ENCODE measurements at places on chromosomes 7 and 10.
A peak's percentile ranks its signal among the peaks of the same experiment; 100 is the strongest.

DNA sequence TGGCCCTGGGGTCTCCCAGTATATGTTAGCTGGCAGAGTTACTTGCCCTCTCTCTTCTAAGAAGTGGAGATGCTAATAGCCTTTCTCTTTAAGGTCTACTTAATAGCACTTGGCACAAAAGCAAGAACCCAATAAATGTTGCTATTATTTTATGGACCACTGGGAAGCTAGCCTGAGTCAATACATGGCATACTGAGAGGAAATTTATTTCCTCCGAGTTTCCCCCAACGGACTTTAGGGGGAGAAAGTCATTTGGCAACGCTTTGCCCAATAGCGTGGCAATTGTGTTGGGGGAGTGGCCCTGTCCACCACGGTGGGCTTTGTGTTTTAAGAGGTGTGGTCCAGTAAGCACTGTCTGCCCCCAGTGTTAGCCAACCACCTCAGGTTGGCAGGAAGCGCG lies 87.4 kb upstream of the SMNDC1 start:
- peaks cover 45% of the 10 kb centered on the region for H3K4me1 ChIP-seq
- H3K27ac ChIP-seq = no peak overlapping the region
- no peak for DNase-seq
- H3K4me3 ChIP-seq = no peak overlapping the region
- peaks cover 21% of the 10 kb centered on the region for H3K36me3 ChIP-seq

GRCh38 chr10:91643700-91644099 lies 10.8 kb upstream of the PPP1R3C start:
- no peak overlapping the region for H3K4me3 ChIP-seq
- no peaks in the 10 kb centered on the region for H3K36me3 ChIP-seq

- no peak overlapping the region for H3K27ac ChIP-seq
- peaks cover 10% of the 10 kb centered on the region for H3K4me1 ChIP-seq
- DNase-seq = no peak
- H3K27me3 ChIP-seq = no peaks in the 10 kb centered on the region
- peaks cover 7% of the 10 kb centered on the region for H3K36me3 ChIP-seq
These were observed 48.4 kb downstream of the SEPTIN7 start for GRCh38 chr7:35849158-35849831.

GRCh38 chr10:483261-483660 lies 206.2 kb downstream of the DIP2C start:
- no peak for DNase-seq
- peaks cover under 1% of the 10 kb centered on the region for H3K27me3 ChIP-seq
- H3K4me3 ChIP-seq = no peak overlapping the region
- H3K36me3 ChIP-seq = no peaks in the 10 kb centered on the region

GRCh38 chr10:132943791-132944404 lies 1.5 kb upstream of the CFAP46 start:
- DNase-seq = no peak
- no peak overlapping the region for H3K27ac ChIP-seq
- H3K4me3 ChIP-seq = no peak overlapping the region

- no peak overlapping the region for H3K27ac ChIP-seq
- H3K36me3 ChIP-seq = peaks cover 5% of the 10 kb centered on the region
- H3K27me3 ChIP-seq = no peaks in the 10 kb centered on the region
- peaks cover 30% of the 10 kb centered on the region for H3K4me1 ChIP-seq
- H3K4me3 ChIP-seq = no peak overlapping the region
These were observed 342.2 kb downstream of the GATA3 start for GRCh38 chr10:8396675-8397074.

GRCh38 chr10:119754085-119754484 lies 28.2 kb downstream of the INPP5F start:
- DNase-seq = peak; percentile 7
- H3K4me3 ChIP-seq = no peak overlapping the region
- H3K4me1 ChIP-seq = peaks cover 12% of the 10 kb centered on the region
- H3K27me3 ChIP-seq = no peaks in the 10 kb centered on the region

DNA sequence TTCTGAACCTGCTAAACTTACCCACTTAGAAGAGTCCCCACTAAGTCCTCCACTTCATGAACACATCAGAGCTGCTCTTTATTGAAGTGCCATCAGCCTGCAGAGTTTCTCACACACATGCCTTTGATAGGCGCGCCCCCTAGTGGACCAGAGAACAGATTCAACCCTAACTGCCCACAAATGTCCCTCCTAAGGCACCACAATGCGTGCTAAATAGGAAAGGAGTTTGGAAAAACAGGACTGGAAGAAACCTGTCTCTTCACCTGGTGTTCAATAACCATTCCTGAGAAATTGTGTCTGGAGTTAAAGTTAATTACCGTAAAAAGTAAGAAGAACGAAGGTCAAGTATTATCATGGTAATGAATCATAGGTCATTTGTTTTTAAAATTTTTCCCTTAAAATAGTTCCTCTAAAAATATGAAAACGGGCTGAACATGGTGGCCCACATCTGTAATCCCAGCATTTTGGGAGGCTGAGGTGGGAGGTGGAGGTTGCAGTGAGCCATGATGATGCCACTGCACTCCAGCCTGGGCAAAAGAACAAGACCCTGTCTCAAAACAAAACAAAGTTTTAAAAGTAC lies 249.7 kb downstream of the ELMO1 start:
- H3K4me1 ChIP-seq = peaks cover 5% of the 10 kb centered on the region
- H3K27me3 ChIP-seq = peaks cover 20% of the 10 kb centered on the region

- DNase-seq = no peak
- H3K36me3 ChIP-seq = no peaks in the 10 kb centered on the region
- no peak overlapping the region for H3K4me3 ChIP-seq
These were observed 222.3 kb downstream of the BBS9 start for GRCh38 chr7:33351709-33352108.

- H3K36me3 ChIP-seq = peaks cover 13% of the 10 kb centered on the region
- no peak overlapping the region for H3K4me3 ChIP-seq
- H3K27me3 ChIP-seq = no peaks in the 10 kb centered on the region
- peak; percentile 38 for DNase-seq
These were observed 303.7 kb downstream of the WDR11 start for GRCh38 chr10:121154846-121155245.

GRCh38 chr10:26543567-26544306 lies 105.6 kb downstream of the APBB1IP start:
- no peak overlapping the region for H3K27ac ChIP-seq
- H3K27me3 ChIP-seq = no peaks in the 10 kb centered on the region
- DNase-seq = no peak
- H3K4me3 ChIP-seq = no peak overlapping the region

GRCh38 chr10:128539510-128540127 lies 413.4 kb upstream of the MKI67 start:
- H3K4me1 ChIP-seq = no peaks in the 10 kb centered on the region
- H3K36me3 ChIP-seq = no peaks in the 10 kb centered on the region
- no peak overlapping the region for H3K27ac ChIP-seq

DNA sequence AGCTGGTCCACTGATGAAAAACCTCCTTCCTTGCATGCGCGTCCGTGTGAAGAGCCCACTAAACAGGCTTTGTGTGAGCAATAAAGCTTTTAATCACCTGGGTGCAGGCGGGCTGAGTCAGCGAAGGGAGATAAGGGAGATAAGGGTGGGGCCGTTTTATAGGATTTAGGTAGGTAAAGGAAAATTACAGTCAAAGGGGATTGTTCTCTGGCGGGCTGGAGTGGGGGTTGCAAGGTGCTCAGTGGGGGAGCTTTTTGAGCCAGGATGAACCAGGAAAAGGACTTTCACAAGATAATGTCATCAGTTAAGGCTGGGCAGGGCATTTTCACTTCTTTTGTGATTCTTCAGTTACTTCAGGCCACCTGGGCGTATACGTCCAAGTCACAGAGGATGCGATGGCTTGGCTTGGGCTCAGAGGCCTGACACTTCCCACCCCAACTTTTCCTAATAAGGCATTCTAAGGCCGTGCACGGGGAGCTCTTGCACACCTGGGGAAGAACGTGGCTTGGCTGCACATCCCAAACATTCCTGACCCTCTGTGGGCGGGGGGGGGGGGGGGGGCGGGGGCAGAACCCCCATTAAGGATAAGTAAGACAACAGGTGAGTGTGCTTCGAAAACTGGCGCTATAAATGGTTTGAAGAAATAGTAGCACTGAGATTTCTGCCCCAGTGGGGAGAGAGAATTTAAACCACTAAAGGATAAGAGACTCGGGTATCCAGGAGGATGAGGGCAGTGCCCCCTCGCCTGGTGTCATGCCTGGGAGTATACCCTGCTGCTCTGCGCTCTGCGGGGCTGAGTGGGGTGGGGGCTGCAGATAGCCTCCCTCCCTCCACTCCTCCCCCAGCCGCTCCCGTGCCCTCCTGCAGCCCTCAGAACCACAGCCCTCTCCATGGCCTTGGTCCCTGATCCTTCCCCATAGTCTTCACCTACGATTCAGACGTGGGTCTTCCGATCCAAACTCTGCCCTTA lies 217.6 kb downstream of the MLLT10 start:
- H3K27me3 ChIP-seq = no peaks in the 10 kb centered on the region
- H3K4me3 ChIP-seq = no peak overlapping the region
- H3K27ac ChIP-seq = no peak overlapping the region
- no peak for DNase-seq

DNA sequence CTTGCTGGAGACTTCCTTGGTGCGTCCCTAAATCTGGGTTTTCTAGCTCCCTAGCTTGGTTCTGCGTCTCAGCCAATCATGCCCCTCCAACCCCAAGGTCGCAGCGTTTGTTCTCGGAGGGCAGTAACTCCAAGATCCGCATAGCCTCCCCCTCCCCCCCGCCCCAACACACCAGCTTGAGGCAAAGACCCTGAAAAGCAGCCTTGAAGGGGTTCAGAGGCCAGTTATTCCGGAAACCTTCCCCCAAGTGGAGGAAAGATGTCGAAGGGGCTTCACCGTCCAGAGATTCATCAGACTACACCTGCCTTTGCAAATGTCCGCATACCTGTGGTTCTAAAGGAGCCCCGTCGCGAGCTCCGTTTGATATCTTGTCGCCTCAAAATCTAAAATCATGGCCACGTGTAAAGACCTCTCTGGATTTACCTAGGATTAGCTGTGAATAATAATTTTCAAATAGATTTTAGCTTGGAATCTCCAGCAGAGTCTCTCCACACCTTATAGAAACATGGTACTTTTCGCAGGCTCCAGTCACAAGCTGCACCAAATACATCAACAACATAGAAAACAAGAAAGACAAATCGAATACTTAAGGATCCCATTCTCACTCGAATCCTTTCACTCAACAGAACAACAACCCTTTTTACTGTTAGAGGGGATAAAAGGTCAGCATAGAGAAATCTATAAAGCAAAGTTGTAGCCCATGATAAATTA lies 7.9 kb downstream of the DLX6 start:
- peaks cover 10% of the 10 kb centered on the region for H3K4me1 ChIP-seq
- no peak for DNase-seq
- H3K27me3 ChIP-seq = peaks cover 88% of the 10 kb centered on the region

DNA sequence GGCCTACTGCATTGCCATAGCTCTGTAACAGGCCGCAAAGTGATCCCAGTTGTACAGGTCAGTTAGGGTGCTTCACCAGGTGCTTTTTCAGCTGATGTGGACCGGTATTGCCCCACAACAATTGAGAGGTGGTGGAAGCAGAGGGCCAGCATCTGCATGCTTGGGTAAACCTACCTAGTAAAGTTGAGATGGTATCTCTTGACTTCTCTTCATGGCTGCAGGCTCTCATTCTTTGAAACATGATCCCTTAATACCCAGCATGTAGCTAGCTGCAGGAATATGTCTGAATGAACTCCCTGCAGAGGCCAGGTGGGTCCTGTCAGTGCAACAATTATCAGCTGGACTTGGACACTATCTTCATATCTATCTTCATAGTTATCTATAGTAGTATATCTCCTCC lies 60.7 kb upstream of the CCDC6 start:
- DNase-seq = no peak
- peak overlapping the region; percentile 80 for H3K27ac ChIP-seq
- H3K4me1 ChIP-seq = peaks cover 58% of the 10 kb centered on the region
- peaks cover 15% of the 10 kb centered on the region for H3K36me3 ChIP-seq

GRCh38 chr7:133703547-133703946 lies 423.6 kb upstream of the LRGUK start:
- H3K4me1 ChIP-seq = no peaks in the 10 kb centered on the region
- DNase-seq = no peak
- no peak overlapping the region for H3K4me3 ChIP-seq
- H3K27me3 ChIP-seq = no peaks in the 10 kb centered on the region
- no peaks in the 10 kb centered on the region for H3K36me3 ChIP-seq
